ENCODE measurements at places on chromosomes 16 and 17.

- no peak for DNase-seq
These were observed 31.3 kb upstream of the KRT17 start for GRCh38 chr17:41655611-41656111.

- peak; percentile 76 for DNase-seq
These were observed 14.4 kb downstream of the MIS12 start for GRCh38 chr17:5500589-5501391.

DNA sequence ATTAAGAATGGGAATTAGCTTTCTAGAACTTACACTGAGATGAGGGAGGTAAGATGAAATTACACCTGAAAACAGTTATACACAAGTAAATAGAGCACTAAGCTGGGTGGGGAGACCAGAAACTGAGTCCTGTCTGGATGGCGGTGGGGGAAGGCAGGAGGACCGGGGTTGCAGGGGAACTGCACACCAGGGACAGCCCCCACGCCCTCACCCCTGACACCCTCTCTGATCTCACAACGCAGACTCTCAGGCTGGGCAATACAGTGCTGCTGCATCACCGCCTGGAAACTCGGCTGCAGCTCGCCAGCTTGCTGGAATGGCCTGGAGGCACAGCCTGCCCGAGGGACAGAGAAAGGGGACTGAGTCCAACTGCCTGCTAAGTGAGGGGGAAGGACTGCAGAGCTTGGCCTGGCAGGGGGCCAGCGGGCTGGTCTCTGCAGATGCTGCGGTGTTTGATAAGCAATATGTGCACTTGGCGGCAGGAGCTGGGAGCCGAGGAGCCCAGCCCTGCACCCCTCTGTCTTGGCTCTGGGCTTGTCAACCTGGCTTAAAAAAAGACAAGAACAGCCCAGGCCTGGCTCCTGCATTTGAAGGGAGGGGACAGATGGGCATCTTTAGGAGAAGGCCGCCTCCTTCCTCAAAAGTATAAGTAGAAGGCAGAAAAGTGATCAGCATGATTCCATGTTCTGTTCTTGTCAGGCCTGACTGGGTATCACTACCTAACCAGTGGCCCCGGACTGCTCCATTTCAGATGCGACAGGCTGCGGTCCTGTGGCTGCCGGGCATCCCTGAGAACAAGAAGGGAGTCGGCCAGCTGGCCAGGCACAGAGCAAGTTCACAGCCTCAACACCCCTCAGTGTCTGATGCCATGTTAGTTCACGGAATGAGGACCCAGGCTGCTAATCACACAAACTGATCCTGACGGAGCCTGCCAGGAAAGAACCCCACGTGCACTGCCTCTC, 30.2 kb downstream of the SPHK1 start:
- DNase-seq: peak; percentile 25

DNA sequence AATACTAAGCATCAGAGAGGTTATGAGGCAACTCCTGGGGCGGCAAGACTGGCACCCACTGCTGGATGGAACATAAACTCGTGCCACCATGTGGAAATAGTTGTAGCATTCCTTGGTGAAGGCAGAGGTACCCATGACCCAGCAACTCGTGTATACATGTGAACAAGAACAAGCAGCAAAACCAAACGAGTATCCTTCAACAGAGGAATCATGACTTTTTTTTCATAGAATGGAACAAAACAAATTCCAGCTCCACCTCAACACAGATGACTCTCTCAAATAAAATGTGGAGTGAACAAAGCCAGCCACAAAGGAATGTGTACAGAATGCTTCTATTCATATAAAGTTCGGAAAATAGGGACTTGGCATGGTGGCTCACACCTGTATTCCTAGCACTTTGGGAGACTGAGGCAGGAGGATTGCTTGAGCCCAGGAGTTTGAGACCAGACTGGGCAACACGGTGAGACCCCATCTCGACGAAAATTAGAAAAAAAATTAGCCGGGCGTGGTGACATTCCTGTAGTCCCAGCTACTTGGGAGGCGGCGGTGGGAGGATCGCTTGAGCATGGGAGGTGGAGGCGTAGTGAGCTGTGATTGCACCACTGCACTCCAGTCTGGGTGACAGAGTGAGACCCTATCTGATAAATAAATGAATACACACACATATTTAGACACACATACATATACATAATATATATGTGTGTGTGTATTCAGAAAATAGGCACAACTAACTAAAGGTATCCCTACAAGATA, 35.3 kb downstream of the B9D1 start:
- peak; percentile 67 for DNase-seq

GRCh38 chr17:39404542-39405378, 3.3 kb upstream of the FBXL20 start:
- DNase-seq: peak; percentile 85

Measured in fibroblast of skin of left quadriceps (primary cell).